ENCODE measurements at places on chromosomes 11 and 22.

DNA sequence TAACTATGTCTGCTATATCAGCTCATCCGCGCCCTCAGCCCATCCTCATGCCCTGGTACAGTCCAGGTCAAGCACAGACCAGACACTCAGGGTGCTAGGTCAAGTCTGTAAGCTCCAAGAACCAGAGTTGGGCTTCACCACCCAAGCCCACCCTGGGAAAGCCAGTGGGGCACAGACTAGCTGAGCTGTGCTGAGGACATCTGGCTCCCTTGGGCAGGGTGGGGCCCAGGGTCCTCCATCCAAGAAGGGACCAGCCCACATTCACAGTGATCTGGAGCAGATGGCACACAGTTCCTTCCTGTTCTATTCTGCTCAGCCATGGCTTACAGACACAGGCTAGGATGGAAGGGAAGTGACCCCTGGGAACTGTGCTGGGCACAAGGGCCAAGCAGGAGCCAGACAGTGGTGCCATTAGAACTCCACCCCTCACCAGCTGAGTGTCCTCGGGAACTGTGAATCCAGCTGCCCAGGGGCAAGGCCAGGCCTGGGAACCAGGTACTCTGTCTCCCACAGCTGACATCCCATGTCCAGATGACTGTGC, 9.1 kb downstream of the P2RY6 start:
- DNase-seq: peak; percentile 73

DNA sequence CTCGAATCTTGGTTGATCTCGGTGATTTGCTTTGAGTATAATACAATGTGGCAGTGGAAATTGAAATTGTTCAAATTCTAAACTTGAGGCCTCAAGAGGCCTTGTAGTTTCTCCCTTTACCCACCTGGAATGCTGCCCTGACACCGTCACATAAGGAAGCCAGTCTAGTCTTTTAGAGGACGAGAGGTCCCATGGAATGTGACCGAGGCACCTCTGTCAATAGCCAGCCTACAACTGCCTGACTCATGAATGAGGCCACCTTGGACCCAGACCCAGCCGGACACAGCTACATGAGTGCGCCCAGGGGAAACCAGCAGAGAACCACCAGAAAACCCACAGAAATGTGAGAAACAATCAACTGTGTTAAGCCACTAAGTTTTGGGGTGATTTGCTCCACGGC, 52.5 kb downstream of the RPL27A start:
- no peak for DNase-seq

DNA sequence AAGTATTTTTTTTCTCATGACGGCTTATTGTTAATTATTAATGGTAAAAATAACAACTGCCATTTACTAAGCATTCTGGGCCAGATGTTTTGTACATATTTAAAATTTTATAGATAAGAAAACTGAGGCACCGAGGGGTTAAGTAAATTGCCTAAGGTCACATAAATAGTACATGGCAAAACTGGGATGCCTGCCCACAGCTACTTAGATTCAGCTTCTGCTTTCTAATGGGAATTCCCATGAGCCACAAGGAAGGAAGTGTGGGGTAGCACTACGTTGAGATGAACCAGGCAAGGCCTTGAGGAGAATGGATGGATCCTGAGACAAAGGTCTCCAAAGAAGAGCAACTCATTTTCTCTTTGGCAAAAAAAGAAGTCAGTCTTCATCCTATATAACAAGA, 11.9 kb upstream of the PHF21A start:
- DNase-seq: no peak

DNA sequence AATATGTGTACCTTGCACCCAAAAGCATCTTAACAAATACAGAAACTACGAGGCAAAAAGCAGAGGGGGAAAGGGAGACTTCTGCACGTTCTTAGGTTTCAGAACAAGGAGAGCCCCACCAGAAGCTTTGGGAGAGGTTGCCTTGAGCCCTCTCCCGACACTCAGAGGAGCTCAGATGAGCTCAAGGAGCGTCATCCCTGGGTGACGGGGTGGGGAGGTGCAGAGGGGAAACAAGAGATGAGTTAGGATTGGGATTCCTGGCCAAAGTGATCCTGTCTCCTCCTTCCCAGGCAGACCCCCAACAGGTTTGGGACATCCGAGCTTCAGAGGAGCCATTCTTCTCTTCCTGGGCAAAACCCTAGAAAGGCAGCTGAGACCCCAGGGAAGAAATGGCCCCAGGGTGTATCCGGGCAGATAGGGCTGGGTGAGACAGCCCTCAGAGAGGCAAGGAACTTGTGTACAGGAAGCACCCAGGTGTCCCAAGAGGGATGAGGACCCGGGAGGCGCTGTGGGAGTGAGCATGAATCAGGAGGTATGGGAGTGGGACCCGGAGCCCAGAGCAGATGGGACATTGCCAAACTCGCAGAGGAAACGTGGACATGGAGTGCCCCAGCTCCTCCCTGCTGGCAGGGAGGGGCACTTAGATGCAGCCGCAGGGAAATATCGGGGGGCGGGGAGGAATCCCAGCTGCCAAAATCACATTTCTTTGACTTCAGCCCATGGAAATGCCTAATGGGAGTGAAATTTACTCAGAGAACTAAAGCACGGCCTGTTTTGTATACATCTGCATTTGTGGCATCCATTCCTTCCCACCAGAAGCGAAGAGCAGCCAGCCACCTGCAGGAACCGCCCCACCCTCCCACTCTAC, 12.4 kb downstream of the C1QTNF6 start:
- peak; percentile 67 for DNase-seq

DNA sequence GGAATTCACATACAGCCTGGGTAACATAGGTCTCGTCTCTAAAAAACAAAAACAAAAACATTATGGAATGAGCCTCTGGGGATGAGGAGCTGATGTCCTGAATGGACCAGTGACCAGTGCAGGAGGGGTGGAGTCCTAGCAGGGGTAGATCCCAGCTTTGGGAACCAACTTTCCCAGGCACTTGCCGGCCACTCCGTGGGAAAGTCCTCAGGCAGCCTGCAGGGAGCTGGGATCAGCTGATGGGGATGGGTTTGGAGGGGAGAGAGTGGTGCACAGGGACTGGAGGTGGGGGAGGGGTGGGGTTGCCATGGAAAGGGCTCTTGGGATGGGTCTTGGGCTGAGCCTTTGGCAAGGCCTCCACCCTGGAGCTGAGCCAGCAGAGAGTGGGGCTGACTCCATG, 19.1 kb downstream of the MGAT3 start:
- DNase-seq: no peak

GRCh38 chr11:35563484-35564244, 38.2 kb upstream of the PAMR1 start:
- DNase-seq: no peak

- DNase-seq: no peak
Observed at GRCh38 chr11:124938206-124938765, 2.4 kb upstream of the HEPACAM start.

Data from posterior vena cava (tissue), 2 donors.